Gastrocnemius medialis (tissue), 4 donors: ENCODE measurements at places on chromosomes 7 and 10. TPM values are rescaled to one million over a fixed set of nuclear protein-coding genes. Genes with fewer than 3 reads are reported as not detected.

Gene FOXI2
- 0.07 TPM for total RNA-seq

Gene DYNC1I1
- total RNA-seq = 8.3 TPM

Gene ZNF503
- 1.8 TPM for total RNA-seq

Gene GOLGA7B
- total RNA-seq = 2.3 TPM

Gene FAM25A
- not detected for total RNA-seq

Gene CAMK1D
- total RNA-seq = 2.2 TPM

Gene PLA2G12B
- total RNA-seq = not detected

Gene TAS2R41
- total RNA-seq = not detected

Gene ATG9B
- not detected for total RNA-seq

Gene ANKRD61
- 0.39 TPM for total RNA-seq

Gene WNT2
- total RNA-seq = not detected

Gene RPEL1
- not detected for total RNA-seq

Gene GNGT1
- total RNA-seq = not detected

Gene FAM131B
- total RNA-seq = 1.2 TPM

Gene FXYD4
- total RNA-seq = not detected

Gene C10orf95
- not detected for total RNA-seq

Gene CTAGE15
- not detected for total RNA-seq

Gene CUEDC2
- total RNA-seq = 51.6 TPM

Gene GLRX3
- total RNA-seq = 68.0 TPM

Gene LRGUK
- 0.10 TPM for total RNA-seq

Gene IKZF1
- total RNA-seq = 1.4 TPM

Gene MICALL2
- 1.6 TPM for total RNA-seq

Gene ABCB4
- 2.3 TPM for total RNA-seq

Gene CADPS2
- 2.7 TPM for total RNA-seq

Gene CYP2C9
- not detected for total RNA-seq

Gene TIMM23
- total RNA-seq = 105 TPM

Gene DRGX
- total RNA-seq = not detected

Gene UFSP1
- 4.6 TPM for total RNA-seq

Gene IL2RA
- 2.1 TPM for total RNA-seq

Gene CYP2E1
- 14.0 TPM for total RNA-seq

Gene RBM48
- 8.0 TPM for total RNA-seq

Gene PVRIG
- total RNA-seq = not detected

Gene FAM25G
- total RNA-seq = not detected

Gene HTR5A
- total RNA-seq = not detected

Gene MMRN2
- 29.5 TPM for total RNA-seq

Gene EN2
- total RNA-seq = 0.59 TPM

Gene CRHR2
- not detected for total RNA-seq

Gene ITIH5
- total RNA-seq = 3.9 TPM

Gene LRRN3
- 5.6 TPM for total RNA-seq

Gene NUTM2E
- not detected for total RNA-seq

Gene SPOCK2
- 6.7 TPM for total RNA-seq

Gene TFEC
- 0.17 TPM for total RNA-seq

Gene FBXW4
- total RNA-seq = 43.1 TPM

Gene HMX3
- not detected for total RNA-seq

Gene PRKAR2B
- 0.85 TPM for total RNA-seq

Gene UCN3
- not detected for total RNA-seq

Gene CACNA2D1
- 102 TPM for total RNA-seq

Gene PRLHR
- total RNA-seq = not detected

Gene SUN3
- not detected for total RNA-seq

Gene UCMA
- total RNA-seq = not detected
